ENCODE measurements at places on chromosomes 16 and 17.

GRCh38 chr17:78322858-78323455 lies 36.9 kb downstream of the SOCS3 start:
- DNase-seq = no peak

- DNase-seq = no peak
These were observed 9.1 kb downstream of the ATP2A3 start for GRCh38 chr17:3954976-3955672.

GRCh38 chr17:77366206-77366557 lies 225.4 kb downstream of the SEC14L1 start:
- no peak for DNase-seq

DNA sequence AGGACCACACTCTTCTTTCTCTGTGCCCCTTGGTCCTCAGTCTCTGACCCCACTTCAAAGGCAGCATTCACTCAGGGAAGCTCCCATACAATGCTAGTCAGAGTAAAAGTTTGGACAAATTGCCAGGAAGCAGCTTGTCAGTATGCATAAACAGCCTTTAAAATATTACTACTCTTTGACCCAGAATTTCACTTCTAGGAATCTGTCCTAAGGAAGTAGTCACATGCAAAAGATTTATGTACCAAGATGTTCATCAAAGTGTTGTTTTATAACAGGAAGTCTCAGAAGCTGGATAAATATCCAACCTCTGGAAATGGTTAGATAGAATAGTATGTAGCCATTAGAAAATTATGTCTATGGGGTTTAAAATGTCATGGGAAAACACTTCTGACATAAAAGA lies 31.0 kb downstream of the MAPT start:
- DNase-seq = no peak

GRCh38 chr17:80981062-80981902 lies 10.4 kb upstream of the CHMP6 start:
- no peak for DNase-seq

GRCh38 chr17:7626956-7627249 lies 718 bp downstream of the SAT2 start:
- DNase-seq = no peak

DNA sequence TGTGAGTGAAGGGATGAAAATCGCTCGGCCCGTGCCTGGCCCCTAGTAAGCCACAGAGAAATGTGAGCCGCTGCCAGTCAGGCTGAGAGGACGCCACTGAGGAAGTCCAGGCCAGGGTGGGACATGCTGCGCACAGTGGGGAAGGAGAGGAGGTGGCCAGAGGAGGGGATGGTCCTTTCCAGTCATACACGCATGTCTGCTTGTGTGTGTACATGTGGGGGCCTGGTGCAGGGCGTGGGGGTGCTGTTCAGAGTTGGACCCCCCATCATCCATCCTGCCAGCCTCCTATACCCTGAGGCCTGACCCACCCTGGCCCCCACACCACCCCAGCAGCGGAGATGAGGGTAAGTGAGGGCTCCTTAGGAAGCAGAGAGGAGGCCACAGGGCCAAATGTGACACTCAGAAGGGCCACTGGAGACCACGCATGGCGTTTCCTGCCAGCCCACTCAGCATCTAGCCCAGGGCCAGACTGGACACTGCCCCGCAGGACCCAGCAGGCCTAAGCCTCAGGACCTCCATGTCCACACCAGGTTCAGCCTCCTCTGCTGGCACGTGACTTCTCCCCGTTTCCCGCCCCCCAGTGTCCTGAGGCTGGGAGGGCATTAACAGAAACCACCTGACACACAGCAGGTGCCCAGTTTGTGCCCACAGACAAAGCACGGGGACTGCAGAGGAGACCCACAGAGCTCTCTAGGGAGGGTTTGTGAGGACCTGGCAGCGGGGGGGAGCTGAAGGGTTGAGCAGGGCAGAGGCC lies 7.0 kb downstream of the DOC2A start:
- DNase-seq = no peak
